Left renal pelvis (tissue), 4 donors: ENCODE measurements at places on chromosomes 12 and 14. TPM values are rescaled to one million over a fixed set of nuclear protein-coding genes. Genes with fewer than 3 reads are reported as not detected.
A peak's percentile ranks its signal among the peaks of the same experiment; 100 is the strongest.

DNA sequence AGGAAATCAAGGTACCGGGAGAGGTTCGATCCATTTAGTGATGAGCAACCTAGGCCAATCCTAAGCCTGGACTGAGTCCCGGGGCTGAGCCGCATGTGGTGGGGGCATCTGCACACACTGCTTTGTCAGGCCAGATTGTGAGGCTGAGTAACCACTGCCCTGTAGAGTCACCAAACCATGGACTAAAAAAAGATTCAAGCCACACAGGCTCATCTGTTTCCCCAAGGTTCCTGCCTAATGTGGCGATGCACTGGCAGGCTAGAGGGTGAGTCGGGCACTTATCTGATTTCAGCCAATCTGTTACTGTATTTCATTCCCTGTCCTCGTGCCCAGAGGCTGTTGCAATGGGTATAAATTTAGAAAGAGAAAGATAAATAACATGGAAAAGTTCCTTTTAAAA lies 140.8 kb downstream of the TTC7B start:
- DNase-seq: no peak

DNA sequence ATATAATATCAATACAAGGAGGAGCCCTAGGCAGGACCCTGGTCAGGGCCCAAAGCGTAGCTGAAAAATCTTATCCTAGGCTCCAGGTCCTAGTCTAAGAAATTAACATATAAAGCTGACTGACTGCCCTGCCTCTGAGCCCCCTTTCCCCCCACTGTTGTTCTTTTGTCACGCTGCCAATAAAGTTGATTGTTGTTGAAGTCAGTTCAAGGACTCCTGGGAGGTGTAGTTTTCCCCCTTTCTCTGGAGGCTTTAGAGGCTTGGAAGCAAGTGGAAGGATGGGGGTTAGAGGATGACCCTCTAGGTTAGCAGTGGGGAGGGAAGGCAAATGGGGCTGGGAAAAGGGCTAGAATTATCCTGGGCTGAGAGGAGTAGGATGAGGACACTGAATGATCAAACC lies 3.2 kb downstream of the PPP1R1A start:
- DNase-seq: no peak

- DNase-seq: no peak
These were observed 154.0 kb upstream of the SSTR1 start for GRCh38 chr14:38053666-38054065.

- no peak for DNase-seq
These were observed 9.0 kb downstream of the MARS1 start for GRCh38 chr12:57496822-57497221.

GRCh38 chr12:122088179-122088810 lies 9.7 kb downstream of the MLXIP start:
- DNase-seq: no peak

DNA sequence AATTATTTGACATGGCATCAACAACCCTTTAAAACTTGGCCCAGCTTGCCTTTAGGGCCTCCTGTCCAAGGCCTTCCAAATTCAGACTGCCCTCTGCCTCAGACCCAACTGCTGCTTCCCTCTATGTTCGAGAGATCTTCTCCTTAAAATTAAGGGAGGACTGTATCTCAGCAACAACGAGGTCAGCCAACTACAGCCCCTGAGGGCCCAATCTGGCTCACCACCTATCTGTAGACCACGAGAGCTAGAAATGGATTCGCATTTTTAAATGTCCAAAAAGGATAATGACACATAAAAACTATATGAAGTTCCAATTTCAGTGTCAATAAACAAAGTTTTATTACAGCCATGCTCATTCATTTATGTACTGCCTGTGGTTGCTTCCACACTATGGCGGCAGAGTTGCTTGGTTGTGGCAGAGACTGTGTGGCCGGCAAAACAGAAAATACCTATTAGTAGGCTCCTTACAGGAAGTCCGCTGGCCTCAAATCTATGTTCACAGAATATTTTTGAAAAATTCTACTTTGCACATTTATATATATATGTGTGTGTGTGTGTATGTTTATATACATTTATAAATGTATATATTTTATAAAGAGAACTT lies 1026.9 kb downstream of the BCL11B start:
- DNase-seq: no peak

- DNase-seq: no peak
These were observed 7.5 kb downstream of the BTG1 start for GRCh38 chr12:92138144-92138543.

DNA sequence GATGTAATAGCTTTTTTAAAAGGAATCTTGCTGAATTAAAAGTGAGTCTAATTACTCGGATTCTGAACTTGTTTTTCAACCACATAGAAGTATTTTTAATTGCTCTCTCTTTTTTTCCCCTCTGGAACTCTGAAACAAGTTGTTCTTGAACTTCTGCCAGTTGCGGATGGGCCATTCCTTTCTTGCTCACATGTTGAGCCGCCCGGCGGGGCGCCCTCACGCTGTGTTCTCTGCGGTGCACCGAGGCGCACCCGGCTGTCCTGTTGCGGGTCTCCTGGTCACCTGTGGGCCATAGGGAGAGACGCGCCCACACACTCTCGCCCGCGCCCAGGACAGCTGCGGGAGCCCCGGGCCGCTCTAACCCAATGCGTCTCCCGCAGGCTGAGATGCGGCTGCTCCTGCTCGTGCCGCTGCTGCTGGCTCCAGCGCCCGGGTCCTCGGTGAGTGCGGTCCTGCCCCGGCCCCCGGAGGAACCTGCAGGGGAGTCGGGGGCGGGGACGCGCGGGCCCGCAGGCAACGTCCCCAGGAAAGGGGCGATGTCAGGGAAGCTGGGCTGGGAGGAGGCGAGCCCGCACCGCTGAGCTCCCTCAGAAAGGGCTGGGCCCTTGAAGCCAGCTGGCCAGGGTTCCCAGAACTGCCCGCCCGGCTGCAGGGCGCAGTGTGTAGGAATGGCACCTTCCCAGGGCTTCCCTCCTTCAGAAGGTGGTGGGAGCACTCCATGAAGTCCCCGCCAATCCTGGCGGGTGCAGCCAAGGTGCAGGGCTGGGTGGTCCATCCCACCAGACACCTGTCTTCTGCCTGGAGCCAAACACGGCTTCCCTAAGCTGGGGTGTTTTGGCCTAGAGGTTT lies 2.3 kb downstream of the PAPLN start:
- no peak for DNase-seq

- no peak for DNase-seq
These were observed 104.8 kb downstream of the TRAFD1 start for GRCh38 chr12:112230136-112230535.

GRCh38 chr14:58238252-58239243 lies 6.1 kb upstream of the PSMA3 start:
- peak; percentile 39 for DNase-seq

DNA sequence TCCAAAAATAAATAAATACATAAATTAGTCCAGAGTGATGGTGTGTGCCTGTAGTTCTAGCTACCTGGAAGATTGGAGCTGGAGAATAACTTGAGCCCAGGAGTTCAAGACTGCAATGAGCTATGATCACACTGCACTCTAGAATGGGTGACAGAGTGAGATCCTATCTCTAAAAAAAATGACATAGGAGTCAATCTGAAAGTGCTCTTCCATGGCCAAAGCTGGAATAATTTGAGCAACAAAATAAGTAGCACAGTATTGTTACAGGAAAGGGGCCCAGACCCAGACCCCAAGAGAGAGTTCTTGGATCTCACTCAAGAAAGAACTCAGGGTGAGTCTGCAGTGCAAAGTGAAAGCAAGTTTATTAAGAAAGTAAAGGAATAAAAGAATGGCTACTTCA lies 24.9 kb upstream of the SLC7A8 start:
- DNase-seq: no peak

DNA sequence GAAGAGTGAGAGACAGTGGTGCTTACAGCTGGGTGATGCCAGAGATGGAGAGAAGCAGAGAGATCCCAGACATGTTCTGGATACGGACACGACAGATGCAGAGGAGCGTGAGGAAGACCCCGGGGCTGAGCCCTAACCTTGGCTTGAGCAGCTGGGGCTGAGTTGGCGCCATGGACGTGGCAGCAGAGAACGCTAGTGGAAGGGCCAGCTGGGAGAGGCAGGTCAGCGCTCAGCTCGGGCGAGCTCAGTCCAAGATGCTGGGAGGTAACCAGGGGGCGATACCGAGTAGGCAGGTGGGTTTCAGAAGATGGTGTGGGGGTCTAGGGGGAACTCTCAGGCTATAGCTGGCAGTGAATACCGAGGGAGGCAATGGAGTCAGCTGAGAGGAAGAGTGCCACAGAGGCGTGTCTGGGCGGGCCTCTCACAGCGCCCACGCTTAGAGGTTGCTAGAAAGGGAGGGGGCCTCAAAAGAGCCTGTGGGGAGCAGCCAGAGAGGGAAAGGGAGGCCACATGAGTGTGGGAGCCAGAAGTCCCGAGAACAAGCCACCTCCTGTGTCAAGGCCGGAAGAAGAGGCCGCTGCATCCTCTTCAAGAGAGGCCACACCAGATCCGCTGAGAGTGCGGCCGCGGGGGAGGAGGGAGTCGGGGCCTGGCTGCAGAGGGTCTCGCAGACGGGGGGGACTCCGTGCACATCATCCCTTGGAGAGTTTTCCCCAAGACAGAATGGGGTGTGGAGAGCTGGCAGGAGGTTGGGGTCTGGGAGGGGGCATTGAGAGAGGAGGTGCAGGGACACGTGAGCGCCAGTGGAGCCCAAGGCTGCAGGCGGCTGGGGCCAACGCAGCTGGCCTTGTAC lies 57.0 kb upstream of the DIO3 start:
- DNase-seq: no peak

- no peak for DNase-seq
These were observed 169.3 kb upstream of the CAND1 start for GRCh38 chr12:67099858-67100257.

DNA sequence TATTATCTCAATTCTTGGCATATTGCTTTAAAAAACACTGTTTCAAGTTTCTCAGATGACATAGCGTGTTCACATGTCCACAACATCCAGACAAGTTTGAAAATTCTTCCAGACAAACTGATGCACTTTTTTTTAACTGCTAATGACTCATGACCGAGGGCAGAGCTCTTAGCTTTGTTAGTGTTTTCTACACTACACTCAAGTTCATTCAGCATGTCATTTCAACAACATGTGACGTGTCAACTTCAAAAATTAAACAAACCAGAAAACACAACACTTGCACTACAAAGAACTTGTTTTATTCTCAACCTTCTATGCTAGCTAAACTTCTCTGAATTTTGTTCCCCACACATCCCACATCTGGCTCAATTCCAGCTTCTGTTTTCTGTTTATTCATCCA lies 1186.3 kb upstream of the FLRT2 start:
- DNase-seq: no peak

- no peak for DNase-seq
These were observed 88.6 kb downstream of the EPS8 start for GRCh38 chr12:15700595-15700994.

DNA sequence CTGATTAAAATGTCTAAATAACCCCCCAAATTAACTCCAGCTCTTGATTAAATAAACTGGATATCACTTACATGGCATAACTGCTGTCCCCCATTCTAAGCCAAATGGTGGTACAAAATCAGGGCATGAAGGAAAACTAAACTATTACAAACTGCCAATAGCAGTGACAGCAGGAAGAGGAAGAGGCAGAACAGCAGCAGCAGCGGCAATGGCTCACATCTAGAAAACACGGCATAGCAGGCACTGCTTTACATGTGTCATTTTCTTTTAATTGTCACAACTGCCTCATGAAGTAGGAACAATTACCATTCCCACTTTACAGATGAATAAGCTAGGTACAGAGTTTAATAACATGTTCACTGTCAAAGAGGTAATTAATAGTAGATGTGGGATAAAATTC lies 92.0 kb downstream of the EPS8 start:
- no peak for DNase-seq

SOAT2 gene
- 0.72 TPM for polyA plus RNA-seq

COX8C gene
- polyA plus RNA-seq: 1.2 TPM

CLEC2A gene
- not detected for polyA plus RNA-seq

PTPN11 gene
- polyA plus RNA-seq: 66.2 TPM

ACSM4 gene
- polyA plus RNA-seq: 0.09 TPM

METTL3 gene
- polyA plus RNA-seq: 107 TPM

OTX2 gene
- not detected for polyA plus RNA-seq
